ENCODE measurements at places on chromosomes 5 and 9.

GRCh38 chr5:137263371-137264005 is 235.6 kb downstream of the SPOCK1 start:
- no peak for DNase-seq

GRCh38 chr5:155455791-155456514 is 442.4 kb downstream of the KIF4B start:
- no peak for DNase-seq

- DNase-seq: no peak
Observed at GRCh38 chr5:10332301-10332700, 21.2 kb upstream of the MARCHF6 start.

DNA sequence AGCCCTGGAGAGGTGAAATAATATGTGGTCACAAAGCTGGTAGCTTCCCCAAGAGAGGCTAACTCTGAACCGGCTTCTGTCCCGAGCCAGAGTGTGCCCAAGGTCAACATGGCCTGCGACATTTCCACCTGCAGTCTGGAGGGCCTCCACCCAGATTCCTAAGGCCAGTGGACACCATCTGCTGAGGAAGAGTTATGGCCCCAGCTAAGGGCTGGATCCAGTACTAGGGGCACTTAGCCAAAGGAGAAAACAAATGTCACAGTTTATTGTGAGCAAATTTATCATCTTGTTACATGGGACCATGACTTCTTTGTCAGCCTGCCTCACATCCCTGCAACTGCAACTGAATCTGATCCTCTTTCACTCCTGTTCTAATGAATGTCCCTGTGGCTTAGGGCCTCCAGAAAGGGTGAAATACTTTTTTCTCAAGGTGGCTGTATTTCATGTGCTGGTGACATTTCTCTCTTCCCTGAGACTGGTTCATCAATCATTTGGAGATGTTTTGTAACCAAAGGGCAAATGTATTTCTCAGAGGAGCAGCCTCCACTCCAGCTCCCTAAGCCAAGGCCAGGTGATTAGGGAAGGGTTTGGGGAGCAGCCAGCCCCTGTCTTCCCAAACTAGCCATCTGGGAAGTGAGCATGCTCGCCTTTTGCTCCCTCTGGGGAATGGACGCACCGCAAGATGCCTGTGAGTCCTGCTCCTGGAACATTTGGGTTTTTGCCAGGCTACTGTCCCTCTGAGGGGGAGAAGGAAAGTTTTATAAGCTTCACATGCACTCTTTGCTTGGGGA is 148.3 kb downstream of the CMYA5 start:
- DNase-seq: no peak

DNA sequence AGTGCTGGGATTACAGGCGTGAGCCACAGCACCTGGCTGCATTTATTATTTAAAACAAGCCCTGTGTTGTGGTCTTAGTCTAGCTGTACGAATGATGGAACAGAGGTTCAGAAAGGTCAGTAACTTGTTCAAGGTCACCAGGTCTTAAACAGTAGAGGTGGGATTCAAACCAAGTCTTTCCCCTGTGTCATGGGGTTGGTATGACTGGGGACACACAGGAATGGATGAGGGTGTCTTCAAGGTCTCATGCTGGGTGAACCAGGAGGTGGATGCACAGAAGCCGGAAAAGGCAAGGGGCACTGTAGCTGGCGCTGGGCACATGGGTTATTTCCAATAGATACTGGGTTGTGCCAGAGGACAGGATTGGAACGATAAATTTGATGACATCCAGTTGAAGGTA is 32.2 kb upstream of the TJP2 start:
- DNase-seq: no peak

- no peak for DNase-seq
Observed at GRCh38 chr5:90022002-90022710, 387.4 kb downstream of the CETN3 start.

- no peak for DNase-seq
Observed at GRCh38 chr9:107222020-107222522, 61.0 kb upstream of the RAD23B start.

GRCh38 chr5:60024104-60024503 is 130.6 kb upstream of the PDE4D start:
- no peak for DNase-seq

- DNase-seq: peak; percentile 73
Observed at GRCh38 chr5:176365351-176366231, at the start of gene ARL10. Gene ARL10, plus strand, starts transcription at chr5:176365487. Its CDS starts 77 bp downstream, at chr5:176365564.

DNA sequence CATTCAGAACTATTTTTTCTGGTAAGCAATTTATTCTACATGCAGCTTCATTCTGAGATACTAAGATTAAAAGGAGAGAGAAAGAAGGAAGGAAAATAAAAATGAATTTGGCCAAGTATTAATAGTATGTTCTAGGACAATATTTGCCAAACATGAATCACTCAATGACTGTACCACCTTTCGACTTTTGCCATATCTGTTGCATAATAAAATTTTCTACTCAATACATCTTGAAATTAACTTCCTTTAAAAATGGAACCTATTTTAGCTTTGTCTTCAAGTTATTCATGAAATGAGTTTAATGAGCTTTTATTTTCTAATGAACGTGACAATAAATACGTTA is 111.8 kb downstream of the MARCHF3 start:
- DNase-seq: no peak

- no peak for DNase-seq
Observed at GRCh38 chr9:16986556-16986955, 116.1 kb upstream of the BNC2 start.

GRCh38 chr9:38707885-38708637 is 11.9 kb downstream of the FAM240B start:
- DNase-seq: no peak

- DNase-seq: no peak
Observed at GRCh38 chr5:73218552-73219171, 45.7 kb downstream of the TMEM174 start.

DNA sequence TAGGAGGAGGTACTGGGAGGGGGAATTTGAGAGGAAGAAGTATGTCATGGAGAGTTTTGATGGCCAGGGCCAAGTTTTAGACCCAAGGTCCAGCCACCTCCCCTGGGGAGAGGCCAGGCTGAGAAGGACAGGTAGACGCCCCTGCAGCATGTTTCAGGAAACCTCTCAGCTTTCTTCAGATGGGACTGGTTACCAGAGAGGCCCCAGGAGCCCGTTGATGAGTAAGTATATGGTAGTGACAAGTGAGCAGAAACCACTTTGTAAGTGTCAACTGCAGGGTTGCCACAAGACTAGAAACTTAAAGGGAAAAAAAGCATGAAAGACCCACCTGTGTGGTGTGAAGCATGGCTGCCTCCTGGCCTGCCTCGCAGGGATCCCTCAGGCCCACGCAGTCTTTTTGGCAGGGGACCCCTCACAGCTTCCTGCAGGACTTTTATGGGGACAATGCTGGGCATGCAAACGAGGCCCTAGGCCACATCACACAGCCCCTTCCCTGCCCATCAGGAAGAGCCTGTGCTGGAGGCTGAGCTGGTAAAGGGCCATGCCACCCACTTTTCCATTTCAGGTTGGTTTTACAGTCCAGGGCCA is 255.9 kb downstream of the FSTL4 start:
- DNase-seq: no peak

DNA sequence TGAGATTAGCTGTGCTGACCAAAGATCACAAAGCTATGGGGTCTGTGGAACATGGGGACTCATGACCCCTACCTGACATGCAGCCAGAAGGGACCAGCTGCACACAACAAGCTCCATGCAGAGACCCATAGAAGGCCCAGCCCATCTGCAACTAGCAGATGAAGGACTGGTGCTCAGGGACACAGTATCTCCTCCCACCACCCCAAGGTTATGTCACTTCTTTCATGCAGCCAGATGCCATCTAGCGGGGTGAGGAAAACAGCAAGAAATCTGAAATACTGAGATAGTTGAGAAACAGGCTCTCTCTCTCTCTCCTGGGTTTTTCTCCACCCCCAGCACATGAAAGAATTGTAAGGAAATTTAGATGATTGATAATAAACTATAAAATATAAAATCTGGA is 161.3 kb upstream of the DAPK1 start:
- DNase-seq: peak; percentile 20

GRCh38 chr5:68126886-68127285 is 88.7 kb upstream of the PIK3R1 start:
- DNase-seq: no peak

DNA sequence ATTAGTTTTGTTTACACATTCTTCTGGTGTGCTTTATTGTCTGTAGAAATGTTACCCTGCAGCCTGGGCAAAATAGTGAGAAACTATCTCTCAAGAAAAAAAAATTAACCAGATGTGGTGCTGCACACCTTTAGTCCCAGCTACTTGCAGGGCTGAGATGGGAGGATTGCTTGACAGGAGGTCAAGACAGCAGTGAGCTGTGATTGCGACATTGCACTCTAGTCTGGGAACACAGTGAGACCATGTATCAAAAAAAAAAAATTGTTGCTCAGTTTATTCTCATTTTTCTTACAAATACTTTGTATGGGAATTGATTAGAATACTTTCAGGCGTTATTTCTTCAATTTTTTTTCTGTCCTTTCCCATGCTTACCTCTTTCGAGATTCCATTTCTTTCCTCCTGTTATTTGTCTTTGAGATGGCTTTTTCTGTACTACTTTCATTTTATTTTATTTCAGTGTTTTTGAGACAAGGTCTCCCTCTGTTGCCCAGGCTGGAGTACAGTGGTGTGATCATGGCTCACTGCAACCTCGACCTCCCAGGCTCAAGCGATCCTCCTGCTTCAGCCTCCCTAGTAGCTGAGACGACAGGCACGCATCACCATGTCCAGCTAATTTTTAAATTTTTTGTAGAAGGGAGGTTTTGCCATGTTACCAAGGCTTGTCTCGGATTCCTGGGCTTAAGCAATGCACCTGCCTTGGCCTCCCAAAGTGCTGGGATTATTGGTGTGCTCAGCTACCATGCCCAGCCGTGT is 24.9 kb downstream of the TENT2 start:
- no peak for DNase-seq

DNA sequence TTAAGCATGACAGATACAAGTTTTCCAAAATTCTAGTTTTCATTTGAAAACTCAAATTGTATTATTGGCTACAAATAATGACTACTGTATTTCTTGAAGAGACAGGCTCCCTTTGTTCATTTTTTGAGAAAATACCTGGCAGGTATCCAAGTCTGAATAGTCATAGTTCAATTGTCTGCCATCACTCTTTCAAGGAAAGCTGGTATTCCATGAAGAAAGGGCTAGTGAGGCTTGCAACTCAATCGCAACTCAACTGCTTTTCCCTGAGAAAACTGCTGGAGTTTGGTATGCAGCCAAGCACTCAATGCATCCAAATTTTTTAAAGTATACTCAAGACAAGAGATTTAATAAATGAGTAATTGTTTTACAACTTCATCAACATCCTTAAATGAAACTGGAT is 61.4 kb upstream of the TRIO start:
- no peak for DNase-seq

DNA sequence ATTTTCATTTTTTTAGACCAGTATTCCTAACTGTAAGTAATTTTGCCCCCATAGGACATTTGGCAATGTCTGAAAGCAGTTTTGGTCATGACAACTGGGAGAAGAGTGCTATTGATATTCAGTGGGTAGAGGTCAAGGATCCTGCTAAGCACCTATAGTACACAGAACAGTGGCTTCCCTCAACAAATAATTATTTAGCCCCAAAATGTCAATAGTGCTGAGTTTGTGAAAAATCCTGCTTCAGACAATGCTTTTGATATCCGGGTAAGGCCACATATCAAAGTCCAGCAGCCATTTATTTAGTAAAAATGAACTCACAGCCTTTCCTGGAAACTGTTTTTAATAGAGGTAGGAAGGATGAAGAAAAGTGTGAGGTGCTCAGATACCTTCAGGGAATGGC is 8.1 kb upstream of the TARS1 start:
- DNase-seq: no peak

DNA sequence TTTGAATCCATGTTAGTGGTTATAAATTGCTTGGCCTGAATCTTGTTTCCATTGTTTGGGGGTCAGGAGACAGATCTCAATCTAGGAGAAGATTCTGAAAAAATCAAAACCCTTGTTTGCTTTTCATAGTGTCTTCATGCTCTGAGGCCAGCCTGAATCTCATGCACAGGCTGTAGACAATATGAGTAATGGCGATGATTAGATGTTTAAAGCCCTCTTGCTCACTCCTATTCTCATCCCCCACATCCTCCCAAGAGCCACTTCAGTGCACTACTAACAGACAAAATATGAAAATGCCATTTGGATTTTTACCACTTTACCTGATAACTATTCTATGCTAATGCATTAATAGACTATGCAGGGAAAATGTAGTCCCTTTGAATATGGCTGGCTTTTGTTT is 129.4 kb downstream of the NUDT12 start:
- DNase-seq: no peak

DNA sequence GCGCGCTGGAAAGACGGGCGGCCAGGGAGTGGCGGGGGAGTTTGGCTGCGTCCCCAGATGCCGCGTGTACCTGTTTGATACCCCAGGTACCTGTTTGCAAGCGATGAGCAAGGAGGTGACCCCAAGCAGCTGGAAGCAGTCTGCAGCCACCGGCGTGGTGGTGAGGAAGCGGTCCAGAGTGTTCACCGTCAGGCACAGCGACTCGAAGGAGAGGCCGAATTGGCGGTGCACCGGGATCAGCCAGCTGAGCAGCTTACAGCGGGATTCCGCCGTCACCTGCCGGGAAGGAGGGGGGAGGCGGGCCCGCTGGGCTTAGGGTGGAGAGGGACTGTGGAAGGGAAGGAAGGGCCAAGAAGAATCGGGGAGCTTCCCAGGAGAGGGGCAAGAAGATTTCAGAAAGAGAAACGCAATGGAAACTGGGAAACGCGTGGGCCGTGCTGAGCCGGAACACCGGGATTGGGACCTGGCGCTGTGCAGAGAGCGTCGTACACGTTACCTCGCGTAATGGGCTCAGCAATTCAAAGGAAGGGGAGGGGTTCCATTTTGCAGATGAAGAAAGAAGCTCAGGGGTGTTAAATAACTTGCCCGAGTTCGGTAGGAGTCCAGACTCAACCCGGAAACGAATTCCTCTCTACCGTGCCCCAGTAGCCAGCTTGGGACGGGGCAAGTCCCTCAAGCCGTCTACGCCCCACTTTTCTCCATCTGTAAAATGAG is 980 bp downstream of the CCNO start:
- peak; percentile 21 for DNase-seq

DNA sequence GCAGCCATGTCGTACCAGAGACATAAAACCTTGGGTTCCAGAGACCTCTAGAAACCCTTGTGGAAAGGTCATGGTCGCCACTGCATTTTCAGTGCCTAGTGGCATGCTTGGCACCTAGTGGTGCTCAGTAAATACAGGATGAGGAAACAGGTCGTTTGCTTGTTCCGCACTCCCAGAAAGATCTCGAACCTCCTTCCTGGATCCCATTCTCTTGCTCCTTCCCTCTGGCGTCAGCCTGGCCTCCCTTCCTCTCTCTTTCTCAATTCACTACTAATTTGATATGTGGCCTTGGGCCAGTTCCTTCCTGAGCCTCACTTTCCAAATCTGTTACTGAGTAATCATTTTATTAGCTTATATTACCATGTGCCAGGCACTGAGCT is 4.4 kb downstream of the NDST1 start:
- no peak for DNase-seq

- DNase-seq: peak; percentile 57
Observed at GRCh38 chr5:7897014-7897600, 28.2 kb downstream of the MTRR start.

DNA sequence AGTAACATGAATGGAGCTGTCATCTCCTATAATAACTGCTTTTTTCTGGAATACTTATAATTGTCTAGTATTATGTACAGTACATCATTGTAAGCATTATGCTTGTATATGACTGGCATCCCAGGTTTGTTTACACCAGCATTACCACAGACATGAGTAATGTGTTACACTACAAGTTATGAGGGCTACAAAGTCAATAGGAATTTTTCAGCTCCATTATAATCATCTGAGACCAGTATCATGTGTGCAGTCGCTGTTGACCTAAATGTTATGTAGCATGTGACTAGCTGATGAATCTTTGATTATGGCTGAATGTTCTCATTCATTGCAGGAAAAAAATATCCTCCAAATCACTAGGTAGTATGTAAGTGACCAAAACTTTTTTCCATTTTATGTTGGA is 2.2 kb downstream of the ZCCHC9 start:
- DNase-seq: no peak

Measured in BE2C (cell line).